ENCODE measurements at places on chromosomes 12 and 14.

- no peak for DNase-seq
Measured at GRCh38 chr14:77406718-77407117, 16.6 kb downstream of the NOXRED1 start.

DNA sequence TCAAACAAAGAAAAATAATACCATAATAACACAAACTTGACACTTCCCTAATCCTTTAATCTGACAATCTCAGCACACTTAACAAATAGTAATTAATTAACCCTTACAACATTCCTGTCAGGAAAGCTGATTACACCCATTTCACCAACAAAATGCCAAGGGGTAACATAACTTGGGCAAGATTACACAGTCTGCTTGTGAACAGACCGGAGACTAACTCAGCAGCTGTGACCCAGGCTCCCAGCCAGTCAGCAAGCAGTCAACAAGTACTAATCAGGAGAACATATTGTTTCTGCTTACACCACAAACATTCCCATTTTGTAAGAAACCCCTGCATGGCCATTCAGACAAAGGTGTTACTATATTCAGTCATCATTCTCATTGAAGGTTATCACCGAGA, 592.5 kb upstream of the FLRT2 start:
- DNase-seq: no peak

- DNase-seq: no peak
Measured at GRCh38 chr12:54697851-54698250, 49.7 kb upstream of the DCD start.

DNA sequence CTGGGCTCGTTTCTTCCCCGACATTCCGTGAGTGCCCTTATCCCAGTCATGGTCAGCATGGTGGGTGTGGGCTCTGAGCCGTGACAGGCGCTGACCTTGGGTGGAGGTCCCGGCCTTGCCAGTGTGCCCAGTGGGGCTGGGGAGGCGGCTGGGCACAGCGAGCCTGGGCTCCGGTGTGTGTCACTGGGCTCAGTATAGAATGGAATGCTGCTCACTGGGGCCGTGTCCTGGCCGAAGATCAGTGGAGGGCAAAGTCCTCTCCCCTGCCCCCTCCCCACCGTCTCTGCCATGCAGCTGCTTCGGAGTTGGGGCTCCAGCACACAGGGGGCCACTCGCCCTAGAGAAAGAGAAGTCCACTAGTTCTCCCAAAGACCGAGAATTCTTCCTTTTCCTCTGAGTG, 164.4 kb downstream of the TSPAN9 start:
- no peak for DNase-seq

DNA sequence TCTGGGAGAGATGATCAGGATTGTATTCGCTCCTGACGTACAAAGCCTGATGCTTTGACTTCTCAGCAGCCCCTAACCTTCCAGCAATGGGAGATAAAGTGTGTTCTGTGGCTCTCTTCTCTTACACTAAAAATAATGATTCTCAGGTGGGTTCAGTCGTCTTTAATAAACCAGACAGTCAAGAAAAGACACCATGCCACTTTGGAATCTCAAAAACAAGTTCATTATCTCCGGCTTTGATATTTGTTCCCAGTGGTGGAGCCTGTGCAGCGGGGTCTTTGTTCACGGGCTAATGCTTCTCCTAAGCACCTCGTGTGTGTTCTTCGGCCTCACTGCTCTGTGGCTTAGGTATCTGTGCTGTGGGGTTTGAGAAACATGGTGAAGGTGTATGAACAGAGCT, 1.6 kb downstream of the ACVR1B start:
- no peak for DNase-seq

DNA sequence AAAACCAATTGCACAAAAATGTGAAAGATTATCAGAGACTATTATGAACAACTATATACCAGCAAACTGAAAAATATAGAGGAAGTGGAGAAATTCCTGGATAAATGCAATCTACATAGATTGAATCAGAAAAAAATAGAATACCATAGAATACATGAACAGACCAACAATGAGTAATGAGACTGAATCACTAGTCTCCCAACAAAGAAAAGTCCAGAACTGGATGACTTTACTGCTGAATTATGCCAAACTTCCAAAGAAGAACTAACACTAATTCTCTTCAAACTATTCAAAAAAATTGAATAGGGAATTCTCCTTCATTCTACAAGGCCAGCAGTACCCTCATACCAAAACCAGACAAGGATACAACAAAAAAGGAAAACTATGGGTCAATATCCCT, 60.6 kb downstream of the GUCY2C start:
- DNase-seq: no peak

GRCh38 chr12:2639020-2639298, 155.8 kb upstream of the FKBP4 start:
- no peak for DNase-seq

GRCh38 chr14:95111507-95112164, 45.7 kb downstream of the DICER1 start:
- no peak for DNase-seq

DNA sequence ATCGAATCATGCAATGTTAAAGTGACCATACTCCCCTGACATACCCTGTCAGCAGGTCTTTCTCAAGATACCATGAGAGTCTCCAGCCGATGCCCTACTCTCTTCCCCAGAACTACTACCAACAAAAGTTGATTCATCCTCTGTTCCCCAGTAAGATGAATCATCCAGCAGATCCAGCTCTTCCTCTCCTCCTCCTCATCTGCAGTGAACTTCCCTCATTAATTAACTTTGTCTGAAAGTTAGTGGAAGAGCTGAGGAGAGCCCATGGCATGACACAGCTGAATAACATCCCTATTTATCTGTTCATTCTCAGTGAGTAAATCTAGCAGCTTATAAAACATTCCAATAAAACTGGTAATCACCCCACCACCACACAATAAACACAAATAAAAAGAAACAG, 213.4 kb downstream of the EGLN3 start:
- no peak for DNase-seq

GRCh38 chr14:61433169-61433568, 111.8 kb downstream of the PRKCH start:
- no peak for DNase-seq

GRCh38 chr12:110844551-110845338, 2.0 kb upstream of the CCDC63 start:
- DNase-seq: no peak

DNA sequence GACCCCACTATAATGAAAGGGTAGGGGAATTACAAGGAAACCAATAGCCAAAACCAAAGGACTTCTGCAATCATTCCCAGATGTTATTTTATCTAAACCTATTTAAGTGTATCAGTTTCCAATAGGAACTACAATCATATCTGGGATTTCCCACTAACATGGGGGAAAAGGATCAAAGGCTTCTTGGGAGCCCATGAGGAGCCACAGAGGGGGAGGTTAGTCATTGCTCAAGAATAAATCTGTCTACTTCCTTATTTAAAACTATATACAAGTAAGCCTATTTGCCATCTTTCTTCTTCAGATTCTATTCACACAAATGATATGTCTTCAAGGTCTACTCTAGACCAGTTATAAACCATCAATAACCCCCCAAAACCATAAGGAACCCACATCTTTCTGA, 33.1 kb downstream of the FGD6 start:
- DNase-seq: no peak

DNA sequence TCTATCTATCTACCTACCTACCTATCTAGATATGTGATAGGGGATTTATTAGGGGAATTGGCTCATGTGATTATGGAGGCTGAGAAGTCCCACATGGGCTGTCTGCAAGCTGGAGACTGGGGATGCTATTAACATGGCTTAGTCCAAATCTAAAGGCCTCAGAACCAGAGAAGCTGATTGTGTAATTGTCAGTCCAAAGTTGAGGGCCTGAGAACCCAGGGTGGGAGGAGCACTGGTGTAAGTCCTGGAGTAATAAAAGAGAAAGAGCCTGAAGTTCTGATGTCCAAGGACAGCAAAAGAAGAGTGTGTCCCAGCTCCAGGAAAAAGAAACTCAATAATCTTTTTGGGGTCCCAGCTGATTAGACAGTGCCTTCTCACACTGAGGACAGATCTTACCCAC, 98.5 kb upstream of the SEL1L start:
- no peak for DNase-seq

All from activated CD8-positive, alpha-beta memory T cell treated with anti-CD3 and anti-CD28 coated beads, Interleukin-2, amount 50 U/mL, for 48 hours (primary cell).